ENCODE measurements at places on chromosomes 16 and 17.

- no peak for DNase-seq
Observed at GRCh38 chr17:18978655-18979054, 25.9 kb downstream of the FAM83G start.

DNA sequence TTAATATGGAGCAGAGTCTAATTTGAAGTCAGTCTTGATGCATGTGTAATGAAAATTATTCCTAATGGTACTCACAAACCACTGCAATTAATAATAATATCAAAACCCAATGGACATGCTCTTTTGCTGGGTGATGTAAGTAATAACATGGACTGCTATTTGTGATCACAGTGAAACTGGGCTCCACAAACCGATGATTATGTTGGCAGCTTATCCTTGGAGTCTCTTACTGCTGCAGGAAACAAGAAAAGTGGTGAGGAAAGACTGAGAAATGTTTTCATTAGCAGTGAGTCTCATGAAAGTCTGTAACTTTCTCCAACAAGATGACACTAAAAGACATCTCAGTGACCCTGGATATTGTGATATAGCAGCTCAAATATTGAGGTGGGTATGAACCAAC is 45.2 kb downstream of the TMEM100 start:
- DNase-seq = no peak

DNA sequence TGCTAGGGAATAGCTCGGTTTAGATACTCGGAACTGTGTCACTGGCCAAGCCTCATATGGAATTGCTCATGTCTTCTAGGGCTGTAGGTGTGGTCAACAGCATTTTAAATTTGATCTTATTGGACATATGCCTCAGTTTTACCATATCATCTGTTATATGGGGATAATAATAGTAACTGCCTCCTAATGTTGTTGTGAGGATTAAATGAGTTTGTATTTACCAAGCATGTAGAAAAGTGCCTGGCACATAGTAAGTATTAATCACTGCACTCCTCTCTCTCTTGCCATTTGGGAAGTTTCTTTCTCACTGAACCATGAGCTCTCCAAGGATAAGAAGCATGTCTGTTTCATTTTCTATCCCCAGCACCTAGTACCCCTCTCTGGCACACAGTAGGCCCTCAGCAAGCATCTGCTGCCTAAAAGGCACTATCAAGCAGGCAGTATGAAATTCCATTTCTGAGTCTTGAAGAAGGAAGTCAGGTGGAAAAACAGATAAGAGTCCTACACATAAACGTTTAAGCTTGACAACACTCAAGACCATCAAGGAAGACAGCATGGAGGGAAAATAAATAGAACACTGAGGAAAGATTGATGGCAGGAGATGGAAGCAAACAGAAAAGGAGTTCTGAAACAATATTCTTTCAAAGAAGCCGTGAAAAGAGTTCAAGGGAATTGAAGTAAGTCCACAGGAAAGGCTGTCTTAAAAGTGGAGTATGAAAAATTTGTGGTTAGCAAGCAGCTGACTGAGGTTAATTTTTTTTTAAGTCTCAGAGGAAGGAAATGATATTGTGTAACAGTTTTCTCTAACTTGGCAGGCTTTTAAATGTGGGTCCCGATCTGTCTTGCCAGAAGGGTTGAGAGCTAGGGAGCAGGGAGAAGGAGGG is 2.2 kb upstream of the ATP6V0A1 start:
- DNase-seq = no peak

DNA sequence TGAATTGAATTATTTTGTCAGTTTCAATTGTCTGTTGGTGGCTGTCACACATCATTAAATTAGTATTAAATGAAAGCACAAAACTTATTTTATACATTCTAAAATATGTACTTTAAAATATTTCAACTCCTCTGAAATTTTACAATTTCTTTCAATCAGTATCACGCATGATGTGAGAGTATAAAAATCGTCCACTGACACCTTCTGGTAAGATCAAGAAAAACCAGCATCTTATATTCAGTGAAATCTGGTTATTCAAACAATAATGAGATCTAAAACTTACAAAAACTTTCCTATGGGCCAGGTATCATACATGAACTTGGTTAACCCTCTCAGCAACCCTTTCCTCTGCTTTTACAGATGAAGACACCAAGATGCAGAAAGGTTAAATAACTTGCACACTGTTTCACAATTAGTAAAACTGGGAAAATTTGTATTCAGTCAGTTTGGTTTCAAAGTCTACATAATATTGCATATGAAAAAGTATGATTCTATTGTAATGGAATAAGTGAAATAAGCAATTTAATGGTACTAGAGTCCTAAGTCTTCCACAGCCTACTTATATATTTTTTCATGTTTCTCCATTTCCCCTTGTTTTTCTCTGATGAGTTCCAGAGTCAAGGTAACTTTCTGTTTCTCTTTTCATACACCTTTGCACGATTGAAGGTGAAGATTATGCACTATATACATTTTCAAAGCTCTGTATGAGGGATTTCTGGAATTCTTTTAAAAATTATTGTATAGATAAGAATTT is 58.7 kb downstream of the EFCAB5 start:
- DNase-seq = no peak

DNA sequence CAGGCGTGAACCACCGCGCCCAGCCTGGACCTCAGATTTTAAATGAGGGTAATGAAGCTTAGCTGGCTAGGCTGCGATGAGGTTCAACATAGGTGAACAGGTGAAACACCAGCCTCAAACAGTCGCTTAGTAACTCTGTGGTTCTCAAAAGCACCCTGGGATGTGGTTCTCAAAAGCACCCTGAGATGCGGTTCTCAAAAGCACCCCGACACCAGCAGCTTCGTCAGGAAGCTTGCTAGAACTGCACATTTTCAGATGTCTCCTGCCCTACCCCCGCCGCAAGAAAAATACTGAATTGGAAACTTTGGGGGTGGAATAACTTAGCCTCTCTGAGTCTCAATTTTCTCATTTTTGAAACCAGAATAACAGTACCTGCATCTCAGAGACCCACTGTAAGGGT is 86.7 kb upstream of the XYLT1 start:
- no peak for DNase-seq

DNA sequence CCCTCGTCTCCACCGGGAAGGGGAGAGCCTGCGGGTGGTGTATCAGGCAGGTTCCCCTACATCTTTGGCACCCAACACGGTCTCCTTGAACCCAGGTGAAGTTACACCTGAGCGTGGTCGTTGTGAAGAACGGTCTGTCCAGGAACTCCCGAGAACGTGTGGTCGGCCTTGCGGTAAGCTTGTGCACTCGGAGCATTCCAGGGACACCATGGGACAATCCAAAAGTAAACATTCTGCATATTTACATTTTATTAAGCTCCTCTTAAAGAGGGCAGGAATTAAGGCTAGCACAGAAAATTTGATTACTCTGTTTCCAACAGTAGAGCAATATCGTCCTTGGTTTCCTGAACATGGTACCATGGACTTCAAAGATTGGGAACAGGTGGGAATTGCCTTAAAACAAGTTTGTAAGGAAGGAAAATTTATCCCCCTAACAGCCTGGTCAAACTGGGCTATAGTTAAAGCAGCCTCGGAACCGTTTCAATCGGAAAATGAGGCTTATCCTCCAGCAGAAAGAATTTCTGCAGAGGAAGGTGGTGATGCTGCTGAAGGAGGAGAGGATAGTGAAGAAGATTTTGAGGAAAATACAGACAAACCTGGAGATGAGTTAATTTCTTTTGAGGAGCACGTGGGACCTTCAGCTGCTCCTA is 18.2 kb downstream of the ALOX15B start:
- no peak for DNase-seq

All from HFF-Myc (cell line).